Epithelial cell of proximal tubule (primary cell): ENCODE measurements at places on chromosomes 12 and 14. TPM values are rescaled to one million over a fixed set of nuclear protein-coding genes. Genes with fewer than 3 reads are reported as not detected.

The NEUROD4 gene
- total RNA-seq: not detected in 2 replicates

The CEBPE gene
- not detected in 2 replicates for total RNA-seq

The TAS2R20 gene
- total RNA-seq: 0.36 and 0.58 TPM in 2 replicates

The SOCS4 gene
- 11.9 and 13.0 TPM in 2 replicates for total RNA-seq

- no peak for DNase-seq
Measured at GRCh38 chr14:103686831-103687485, 28.3 kb downstream of the XRCC3 start.

GRCh38 chr14:101185073-101185835, 281.7 kb upstream of the RTL1 start:
- DNase-seq: no peak

DNA sequence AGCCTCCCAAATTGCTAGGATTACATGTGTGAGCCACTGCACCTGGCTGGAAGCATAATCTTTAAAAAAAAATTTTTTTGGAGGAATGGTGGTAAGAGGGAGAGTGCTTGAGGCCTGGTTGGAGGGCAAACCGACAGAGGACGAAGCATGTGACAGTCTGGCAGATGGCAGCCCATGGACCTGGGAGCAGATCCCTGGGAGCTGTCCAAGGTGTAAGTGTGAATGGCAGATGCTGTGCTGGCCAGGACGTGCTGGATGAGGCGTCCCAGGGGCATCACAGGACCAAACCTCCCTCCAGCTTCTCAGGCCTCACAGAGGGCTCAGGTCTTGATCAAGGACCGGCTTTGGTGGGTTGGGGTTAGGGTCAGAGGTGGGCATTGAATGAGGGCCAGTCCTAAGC, 128.4 kb upstream of the NCOR2 start:
- DNase-seq: no peak

DNA sequence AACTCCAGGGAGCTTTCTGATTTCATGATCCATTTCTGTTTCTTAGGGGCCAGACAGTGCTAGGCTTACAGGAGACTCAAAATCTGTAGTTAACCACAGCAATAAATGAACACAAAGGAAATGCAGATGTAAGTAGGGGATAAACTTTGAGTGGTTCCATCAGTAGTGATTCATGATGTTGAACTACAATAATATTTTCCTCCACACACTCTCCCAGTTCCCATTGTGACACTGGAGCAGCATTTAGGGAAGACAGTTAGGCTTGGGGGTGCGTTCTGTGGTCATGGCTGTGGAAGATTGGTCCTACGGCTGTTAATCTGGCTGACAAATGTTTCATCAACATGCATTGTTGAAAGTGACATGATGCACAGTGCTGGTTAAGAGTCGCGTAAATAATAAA, 66.9 kb downstream of the HMGA2 start:
- no peak for DNase-seq

DNA sequence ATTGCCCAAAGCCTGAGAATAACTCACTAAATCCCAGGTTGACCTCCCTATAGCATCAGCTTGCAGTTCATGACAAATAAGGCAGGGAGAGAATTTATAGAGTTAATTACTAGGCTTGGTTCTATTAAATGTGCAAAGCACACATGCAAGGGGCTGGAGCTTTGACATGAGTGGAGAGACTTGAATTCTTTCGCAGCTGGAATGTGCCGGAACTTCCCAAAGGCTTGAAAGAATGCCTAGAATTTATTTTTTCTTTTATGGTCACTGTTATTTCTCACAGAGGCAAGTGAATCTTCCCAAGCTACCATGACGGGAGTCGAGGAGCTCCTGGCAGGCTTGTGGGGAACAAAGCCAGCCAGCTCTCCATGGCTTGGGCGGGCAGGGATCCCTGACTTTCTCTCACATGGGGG, 95.5 kb upstream of the USP44 start:
- no peak for DNase-seq

GRCh38 chr12:114678718-114679117, 5.3 kb downstream of the TBX3 start:
- no peak for DNase-seq

- DNase-seq: no peak
Measured at GRCh38 chr12:59744564-59744963, 148.7 kb downstream of the SLC16A7 start.

GRCh38 chr12:39935839-39936238, 170.0 kb downstream of the SLC2A13 start:
- DNase-seq: no peak

- no peak for DNase-seq
Measured at GRCh38 chr14:87207756-87208155, 785.2 kb downstream of the GALC start.
